ENCODE measurements at places on chromosomes 16 and 17. TPM values are rescaled to one million over a fixed set of nuclear protein-coding genes. Genes with fewer than 3 reads are reported as not detected.

Gene CCL7
- 2.5 TPM for total RNA-seq

Gene KRT34
- total RNA-seq, result 2.0 TPM

Gene KRT17
- total RNA-seq, result 7.0 TPM

Gene KCTD19
- total RNA-seq, result not detected

Gene CFAP119
- 2.7 TPM for total RNA-seq

Gene OXLD1
- 24.8 TPM for total RNA-seq

Gene EME1
- 3.7 TPM for total RNA-seq

Gene CDH1
- 0.28 TPM for total RNA-seq

Gene ASPHD1
- 13.0 TPM for total RNA-seq

Gene GRAPL
- not detected for total RNA-seq

Gene FZD2
- total RNA-seq, result 17.8 TPM

Gene MYH2
- not detected for total RNA-seq

Gene C16orf92
- not detected for total RNA-seq

Gene HCRT
- total RNA-seq, result not detected

Gene REXO5
- total RNA-seq, result 5.4 TPM

Gene RASL10B
- 3.9 TPM for total RNA-seq

Gene KCTD11
- 10.4 TPM for total RNA-seq

Gene ARL5C
- total RNA-seq, result not detected

Gene STXBP4
- total RNA-seq, result 13.5 TPM

Gene BOLA2
- 29.9 TPM for total RNA-seq

Data from regular cardiac myocyte (primary cell).